ENCODE measurements at places on chromosomes 6 and 20.

DNA sequence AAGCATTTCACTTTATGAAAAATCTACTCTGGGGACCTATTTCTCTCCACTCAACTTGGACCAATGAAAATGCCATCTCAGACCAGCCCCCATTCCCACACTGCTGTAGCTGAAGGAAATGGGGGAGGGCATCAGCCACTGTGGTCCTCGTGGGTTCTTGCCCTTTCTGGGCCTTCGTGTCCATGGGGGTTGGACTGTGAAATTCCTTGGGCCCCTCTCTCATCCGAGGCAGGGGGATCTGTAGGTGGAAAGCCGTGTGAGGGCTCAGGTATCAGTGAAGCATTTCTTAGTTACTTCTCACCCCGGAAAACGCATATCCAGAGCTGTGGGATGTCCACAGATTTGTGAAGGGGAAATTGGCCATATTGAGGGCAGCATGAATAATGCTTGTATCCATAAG, 147.9 kb downstream of the CDC5L start:
- DNase-seq, result no peak

DNA sequence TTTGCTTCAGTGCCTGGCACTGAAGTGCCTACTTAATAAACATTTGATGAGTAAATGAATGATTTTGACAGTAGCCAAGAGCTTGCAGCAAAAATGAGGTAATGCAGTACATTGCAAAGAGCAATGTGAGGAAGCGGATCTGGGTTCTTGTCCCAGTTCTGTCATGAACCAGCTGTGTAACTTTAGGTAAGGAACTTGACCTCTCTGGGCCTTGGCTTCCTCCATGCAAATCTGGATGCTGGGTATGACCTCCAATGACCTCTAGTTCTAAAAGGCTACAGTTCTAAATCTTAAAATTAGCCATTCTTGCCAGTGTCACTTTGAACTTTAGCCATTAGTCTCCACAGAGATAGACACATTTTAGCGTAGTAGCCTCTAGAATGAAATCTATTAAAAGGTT, 3.6 kb upstream of the SAMD5 start:
- DNase-seq, result no peak

- no peak for DNase-seq
Measured at GRCh38 chr6:63805808-63806572, 170.4 kb downstream of the PHF3 start.

DNA sequence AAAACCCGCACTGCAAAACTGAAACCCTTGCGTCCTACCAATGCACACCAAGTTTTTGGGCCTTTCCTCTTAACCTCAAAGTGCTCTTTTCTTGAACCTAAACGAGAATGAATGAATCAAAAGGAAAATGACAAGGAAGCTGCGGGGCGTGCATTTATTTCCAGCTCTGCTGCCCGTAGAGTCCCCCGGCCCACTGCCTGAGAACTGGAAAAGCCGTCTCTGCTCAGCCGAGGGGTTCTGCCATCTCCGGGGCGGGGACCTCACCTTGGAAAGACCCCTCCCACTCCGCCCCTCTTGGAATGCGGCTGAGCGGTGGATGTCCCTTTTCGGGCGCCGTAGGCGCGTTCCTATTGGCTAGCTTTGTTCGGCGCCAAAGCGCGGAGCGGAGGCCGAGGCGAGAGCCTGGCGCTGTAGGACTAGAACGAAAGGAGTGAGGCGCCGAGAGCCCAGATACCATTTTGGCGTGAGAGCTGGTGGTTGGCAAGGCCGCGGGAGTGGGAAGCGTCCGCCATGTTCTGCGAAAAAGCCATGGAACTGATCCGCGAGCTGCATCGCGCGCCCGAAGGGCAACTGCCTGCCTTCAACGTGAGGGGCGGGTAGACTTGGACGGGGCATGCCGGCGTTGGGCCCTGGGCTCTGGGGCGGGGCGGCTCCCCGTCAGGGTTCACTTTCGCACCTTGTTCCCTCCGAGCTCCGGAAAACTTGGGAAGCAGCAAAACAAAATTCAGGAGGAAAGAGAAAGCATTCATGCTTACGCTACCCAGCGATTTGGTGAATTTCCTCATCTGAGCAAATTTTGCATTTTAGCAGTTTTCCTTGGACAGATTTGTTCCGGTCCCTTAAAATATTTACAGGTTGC, at the start of gene GINS1:
TSS of gene GINS1 (plus strand) at position 363 of the 859 bp plus-strand sequence. CDS start at position 511, 148 bp downstream.
- peak; percentile 89 for DNase-seq

- no peak for DNase-seq
Measured at GRCh38 chr6:148677594-148678476, 69.0 kb upstream of the UST start.

GRCh38 chr20:61829526-61829925, 236.2 kb downstream of the TAF4 start:
- no peak for DNase-seq

Data from stimulated activated CD4-positive, alpha-beta T cell treated with anti-CD3 and anti-CD28 coated beads, Interleukin-1b, Interleukin-23, amount 100 ng/mL, for 48 hours (primary cell).